ENCODE measurements at places on chromosomes 4 and X.

GRCh38 chrX:134374294-134374693 is 85.7 kb upstream of the HPRT1 start:
- DNase-seq, result no peak

GRCh38 chrX:110853610-110854009 is 58.0 kb upstream of the CHRDL1 start:
- peak; percentile 35 for DNase-seq

GRCh38 chr4:187075514-187075913 is 351.9 kb upstream of the FAT1 start:
- no peak for DNase-seq

GRCh38 chr4:108396900-108397497 is 223.4 kb upstream of the RPL34 start:
- peak; percentile 24 for DNase-seq

DNA sequence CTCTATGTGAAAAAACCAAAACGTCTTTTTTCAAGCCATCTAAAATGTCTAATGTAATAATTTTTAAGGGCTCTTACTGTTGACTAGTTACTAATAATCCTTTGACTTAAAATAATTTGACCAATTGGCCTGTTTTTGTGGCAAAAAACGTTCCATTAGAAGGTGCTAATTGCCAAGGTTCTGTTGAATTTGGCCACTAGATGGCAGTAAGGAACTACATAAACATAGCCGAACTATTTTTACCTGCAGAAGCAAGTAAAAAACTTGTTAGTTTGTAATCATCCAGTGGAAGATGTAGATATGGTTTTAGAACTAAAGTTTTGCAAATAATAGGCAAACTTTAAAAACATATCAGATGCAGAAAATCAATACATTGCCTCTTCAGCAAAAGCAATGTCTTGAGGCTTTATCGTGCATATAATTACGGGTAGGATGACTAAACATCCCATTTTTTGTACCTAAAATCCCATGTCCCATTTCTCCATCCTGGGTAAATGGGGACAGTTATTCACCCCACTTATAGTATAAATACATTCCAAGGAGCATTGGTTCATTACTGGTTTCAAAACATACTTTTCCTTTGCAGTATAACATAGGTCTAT is 57.6 kb downstream of the PROM1 start:
- DNase-seq, result peak; percentile 69

DNA sequence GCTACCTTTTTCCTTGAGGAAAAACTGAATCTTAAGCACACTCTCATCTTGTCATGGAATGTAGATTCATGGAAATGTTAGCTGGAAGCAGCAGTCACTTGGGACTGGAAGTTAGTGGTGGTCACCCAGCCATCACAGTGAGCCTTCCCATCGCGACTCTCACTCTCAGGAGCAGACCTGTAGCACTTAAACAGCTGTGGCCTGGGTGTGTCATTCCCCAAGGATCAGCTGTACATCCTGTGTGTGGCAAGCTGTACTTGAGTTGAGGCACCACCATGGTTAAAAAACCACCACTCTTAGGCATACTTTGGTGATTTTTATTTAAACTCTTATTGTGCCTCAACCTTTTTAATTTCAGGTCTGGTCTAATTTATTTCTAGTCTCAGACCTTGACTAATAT is 46.7 kb downstream of the JADE1 start:
- no peak for DNase-seq

Measured in epithelial cell of esophagus (primary cell).